ENCODE measurements at places on chromosomes 5 and 9.
A peak's percentile ranks its signal among the peaks of the same experiment; 100 is the strongest.

DNA sequence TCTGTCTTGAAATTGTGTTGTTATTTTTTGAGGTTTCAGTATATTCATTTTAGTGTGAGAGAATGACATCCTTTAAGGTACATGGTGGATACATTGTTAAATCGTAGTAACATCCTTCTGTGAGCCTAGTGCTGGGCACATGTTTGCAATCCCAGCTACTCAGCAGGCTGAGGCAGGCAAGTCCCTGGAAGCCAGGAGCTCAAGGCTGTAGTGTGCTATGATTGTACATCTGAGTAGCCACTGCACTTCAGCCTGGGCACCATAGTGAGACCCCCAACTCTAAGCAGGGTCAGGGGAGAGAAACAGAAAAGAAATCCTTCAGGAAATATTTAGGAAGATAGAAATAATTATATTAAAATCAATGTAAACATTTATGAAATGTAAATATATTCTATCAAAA lies 62.3 kb downstream of the ZCCHC7 start:
- no peak for DNase-seq

- DNase-seq: no peak
Measured at GRCh38 chr5:66527478-66528035, 68.6 kb upstream of the MAST4 start.

- no peak for DNase-seq
Measured at GRCh38 chr9:1236061-1236460, 185.9 kb downstream of the DMRT2 start.

- DNase-seq: no peak
Measured at GRCh38 chr5:149288436-149288835, 16.8 kb downstream of the AFAP1L1 start.

DNA sequence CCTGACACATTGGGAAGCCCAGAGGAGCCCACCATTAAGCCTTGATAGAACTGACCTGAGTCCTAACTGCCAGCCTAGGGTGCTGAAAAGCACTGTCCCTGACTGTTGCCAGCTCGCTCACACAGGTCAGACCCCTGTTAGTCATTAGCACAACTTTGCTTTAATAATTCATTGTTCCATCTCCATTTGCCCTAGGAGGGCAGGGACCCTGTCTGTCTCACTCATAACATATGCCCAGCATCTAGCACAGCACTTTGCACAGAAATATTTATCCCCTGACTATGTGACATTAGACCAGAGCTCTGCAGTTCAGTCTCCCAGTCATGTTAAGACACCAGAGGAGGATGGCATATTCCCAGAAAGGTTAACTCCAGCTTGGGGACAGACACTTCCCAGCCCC lies 61.8 kb upstream of the STXBP1 start:
- no peak for DNase-seq

DNA sequence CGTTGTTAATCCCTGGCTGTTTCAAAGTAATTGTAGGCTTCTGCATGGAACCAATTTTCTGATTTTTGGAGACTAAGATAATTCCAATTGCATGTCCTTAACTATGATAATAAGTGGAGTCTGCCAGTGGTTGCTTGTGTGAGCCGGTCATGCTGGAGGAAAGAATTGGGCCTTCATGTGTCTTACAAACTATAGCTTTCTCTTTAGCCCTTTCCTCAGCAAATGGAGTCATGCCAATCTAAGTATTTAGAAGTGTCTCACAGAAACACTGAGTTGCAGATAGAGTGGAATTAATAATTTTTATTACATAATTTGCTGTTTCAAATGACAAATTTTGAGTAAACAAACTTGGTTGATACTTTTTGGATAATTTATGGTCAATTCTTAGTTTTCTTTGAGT lies 200.4 kb downstream of the FBXL7 start:
- no peak for DNase-seq

DNA sequence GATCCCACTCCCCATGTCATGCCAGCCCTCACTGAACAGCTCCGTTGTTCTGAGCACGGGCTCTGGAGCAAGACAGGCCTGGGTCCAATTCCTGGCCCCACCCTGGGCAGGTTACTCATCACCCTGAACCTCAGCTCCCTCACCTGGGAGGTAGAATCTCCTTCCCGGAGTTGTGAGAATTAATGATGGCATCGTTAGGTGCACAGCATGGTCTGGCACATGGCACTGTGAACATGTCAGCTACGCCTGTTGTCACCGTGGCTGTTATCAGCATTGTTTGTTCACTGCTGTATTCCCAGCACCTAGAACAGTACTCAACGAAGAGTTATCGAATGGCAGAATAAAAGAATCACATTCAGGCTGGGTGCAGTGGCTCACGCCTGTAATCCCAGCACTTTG lies 43.0 kb downstream of the LRSAM1 start:
- no peak for DNase-seq

DNA sequence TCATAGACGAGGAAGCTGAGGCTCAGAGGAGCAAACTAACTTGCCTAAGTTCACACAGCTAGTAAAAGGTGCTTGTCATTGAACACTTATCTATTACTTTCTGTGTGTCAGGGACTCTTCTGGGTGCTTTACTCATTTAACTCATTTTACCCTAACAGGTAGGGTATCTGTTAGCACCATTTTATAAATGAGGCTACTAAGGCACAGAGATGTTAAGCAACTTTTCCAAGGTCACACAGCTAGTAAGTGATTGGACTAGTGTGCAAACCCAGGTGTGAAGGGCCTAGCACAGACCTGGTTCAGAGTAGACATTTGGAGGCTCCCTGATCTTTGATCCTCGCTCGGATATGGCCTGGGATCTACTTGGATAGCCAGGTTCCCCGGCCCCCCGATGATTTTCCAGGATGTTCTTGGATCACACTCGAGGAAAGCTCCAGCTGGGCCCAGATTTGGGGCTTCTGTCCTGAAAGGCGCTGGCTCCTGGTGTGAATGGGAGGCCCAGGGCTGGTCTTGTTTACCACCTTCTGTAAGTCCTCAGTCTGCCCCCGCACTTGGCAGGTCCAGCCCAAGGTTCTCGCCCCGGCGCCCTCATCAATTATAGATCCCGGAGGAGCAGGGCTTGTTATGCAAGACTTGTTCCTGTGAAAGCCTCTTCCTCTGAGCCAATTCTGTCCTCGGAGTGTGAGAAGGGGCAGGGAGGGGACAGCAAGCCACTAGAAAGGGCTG lies 37.5 kb downstream of the GSN start:
- DNase-seq: peak; percentile 80

DNA sequence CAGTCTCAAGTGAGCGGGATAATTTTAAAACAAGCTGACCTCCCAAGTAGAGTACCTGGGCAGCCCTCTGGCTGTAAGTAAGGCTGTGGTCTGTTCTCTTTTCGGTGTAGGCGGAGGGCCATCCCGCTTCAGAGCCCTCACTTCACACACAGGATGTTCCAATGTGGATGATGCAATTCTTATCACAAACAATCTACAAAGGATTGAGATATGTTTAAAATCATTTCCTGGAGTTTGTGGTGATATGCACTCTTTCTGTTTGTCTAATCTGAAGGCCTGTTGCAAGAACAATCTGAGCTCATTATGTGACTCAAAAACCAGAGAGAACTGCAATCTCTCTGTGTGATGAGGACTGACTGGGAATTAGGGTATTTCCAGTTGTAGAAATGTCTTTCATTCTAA lies 42.5 kb downstream of the ITGA2 start:
- DNase-seq: no peak

- no peak for DNase-seq
Measured at GRCh38 chr5:141707510-141707909, 25.5 kb upstream of the ARAP3 start.

DNA sequence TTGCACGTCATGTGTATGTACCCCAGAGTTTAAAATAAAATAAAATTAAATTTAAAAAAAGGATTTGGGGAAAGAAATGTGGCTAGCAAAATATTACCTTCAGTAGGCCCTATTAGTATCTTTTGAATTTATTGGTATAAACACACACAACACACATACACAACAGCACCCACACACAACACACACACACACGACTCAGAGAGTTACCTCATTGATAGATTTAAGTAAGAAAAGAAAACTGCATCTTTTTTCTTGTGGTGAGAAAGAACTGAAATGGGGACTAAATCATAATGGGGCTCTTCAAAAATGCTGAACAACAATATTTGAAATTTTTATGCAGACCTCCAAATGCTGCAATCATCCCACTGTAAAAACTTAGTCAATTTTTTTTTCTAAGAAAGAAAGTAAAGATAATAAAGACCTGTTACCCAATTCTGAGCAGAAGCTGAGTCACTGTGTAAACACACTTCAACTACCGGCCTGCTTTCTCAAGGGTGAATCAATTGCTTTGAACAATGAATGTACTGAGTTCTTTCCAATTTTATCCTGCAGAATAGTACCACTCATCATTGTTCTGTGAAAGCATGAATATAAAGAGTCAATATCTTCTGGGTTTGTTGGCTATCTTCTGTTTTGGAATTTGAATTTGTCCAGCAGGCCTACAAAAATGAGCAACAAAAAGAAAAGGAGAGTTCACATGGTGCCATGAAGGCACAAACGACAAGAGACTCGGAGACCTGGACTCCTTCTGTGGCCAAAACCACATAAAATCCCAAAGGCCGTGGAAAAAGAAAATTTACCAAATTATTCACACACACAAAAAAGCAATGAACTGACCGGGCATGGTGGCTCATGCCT lies 57.9 kb upstream of the CCNG1 start:
- DNase-seq: no peak

GRCh38 chr5:177140312-177140711 lies 6.7 kb downstream of the NSD1 start:
- DNase-seq: no peak

- no peak for DNase-seq
Measured at GRCh38 chr5:10339958-10340357, 13.5 kb upstream of the MARCHF6 start.

- DNase-seq: no peak
Measured at GRCh38 chr5:15719784-15720183, 219.8 kb downstream of the FBXL7 start.

- no peak for DNase-seq
Measured at GRCh38 chr9:93869088-93869487, 86.1 kb downstream of the BARX1 start.

GRCh38 chr5:178068293-178068692 lies 45.0 kb upstream of the N4BP3 start:
- DNase-seq: no peak

DNA sequence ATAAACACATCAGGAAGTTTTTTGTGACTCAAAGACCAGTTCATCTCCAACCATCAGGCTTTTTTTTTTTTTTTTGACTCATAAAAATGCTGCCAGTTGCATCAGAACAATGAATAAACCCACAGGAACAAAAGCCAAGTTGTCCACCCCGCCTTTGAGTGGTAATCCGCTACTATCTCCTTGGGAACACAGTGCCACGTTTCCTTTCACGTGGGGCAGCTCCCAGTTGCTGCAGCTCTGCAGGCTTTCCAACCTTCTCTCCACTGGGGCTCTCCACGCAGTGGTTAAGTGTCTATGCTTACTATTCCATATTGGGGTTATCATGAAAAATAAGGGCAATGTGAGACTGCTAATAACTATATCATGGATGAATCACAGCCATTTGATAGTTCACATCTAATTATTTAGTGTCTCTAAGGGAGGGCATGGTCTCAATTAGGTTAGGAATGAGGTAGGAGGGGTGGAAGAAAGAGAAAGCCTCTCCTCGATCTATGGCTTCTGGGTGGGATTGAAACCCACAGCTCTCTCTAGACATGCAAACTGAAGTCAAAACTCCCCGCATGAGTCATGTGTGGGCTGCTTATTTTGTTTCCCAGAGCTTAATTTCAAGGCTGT lies 55.8 kb upstream of the ACTBL2 start:
- DNase-seq: no peak

GRCh38 chr5:34656700-34657273 lies 659 bp downstream of the RAI14 start:
- peak; percentile 21 for DNase-seq

DNA sequence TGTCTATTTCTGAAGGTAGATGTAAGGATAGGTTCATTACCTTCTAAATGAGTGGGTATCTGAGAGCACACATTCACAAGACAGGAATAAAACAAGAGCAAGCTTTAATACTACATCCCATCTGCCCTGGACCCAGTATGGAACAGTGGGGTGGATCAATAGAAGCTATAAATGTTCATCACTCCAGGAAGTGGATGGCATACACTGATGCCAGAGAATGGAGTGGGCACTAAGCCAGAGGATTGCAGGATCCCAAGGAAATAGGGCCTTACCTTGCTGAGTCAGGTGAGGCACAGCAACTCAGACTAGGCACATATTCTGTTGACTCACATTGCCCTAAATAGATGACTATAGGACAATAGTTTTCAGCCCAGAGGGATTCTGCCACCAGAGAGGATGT lies 21.3 kb upstream of the COX7C start:
- DNase-seq: no peak

DNA sequence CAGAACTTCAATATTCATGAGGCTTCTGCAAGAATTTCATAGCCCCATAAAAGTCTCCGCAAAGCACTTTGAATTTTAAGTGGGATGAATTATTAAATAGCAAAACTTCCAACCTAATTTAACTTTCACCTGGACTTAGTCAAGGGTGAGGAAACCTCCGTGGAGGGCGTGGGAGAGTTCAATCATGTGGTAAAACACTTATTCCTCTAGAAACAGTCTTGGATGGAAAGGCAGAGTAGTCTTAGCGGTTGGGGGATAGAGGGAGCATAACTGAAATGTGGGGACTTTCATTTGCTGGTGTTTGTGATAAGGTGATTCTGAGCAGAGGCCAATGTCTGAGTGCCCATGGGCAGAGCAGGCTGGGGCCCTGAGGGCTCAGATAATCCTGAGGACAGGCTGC lies 241.9 kb downstream of the IRX1 start:
- DNase-seq: no peak

- no peak for DNase-seq
Measured at GRCh38 chr5:149156435-149157083, 15.3 kb downstream of the ABLIM3 start.

DNA sequence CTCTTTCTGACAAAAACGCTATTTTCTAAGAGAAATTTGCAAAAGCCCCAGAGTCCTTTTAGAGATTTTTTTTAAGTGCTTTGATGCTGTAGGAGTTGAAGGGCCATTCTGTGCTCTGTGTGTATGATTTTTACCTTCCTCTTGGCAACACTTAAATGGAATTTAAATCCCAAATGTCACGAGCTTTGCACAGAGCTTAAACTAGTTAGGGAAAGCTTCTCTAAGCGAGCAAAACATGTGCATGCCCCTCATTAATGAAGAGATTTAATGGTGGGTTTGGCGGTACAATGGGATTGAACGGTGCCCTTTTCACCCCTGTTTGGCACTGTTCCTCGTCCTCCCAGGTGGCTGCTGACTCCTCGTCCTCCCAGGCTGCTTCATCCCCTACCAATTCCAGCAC lies 220.7 kb downstream of the DRD1 start:
- DNase-seq: no peak

DNA sequence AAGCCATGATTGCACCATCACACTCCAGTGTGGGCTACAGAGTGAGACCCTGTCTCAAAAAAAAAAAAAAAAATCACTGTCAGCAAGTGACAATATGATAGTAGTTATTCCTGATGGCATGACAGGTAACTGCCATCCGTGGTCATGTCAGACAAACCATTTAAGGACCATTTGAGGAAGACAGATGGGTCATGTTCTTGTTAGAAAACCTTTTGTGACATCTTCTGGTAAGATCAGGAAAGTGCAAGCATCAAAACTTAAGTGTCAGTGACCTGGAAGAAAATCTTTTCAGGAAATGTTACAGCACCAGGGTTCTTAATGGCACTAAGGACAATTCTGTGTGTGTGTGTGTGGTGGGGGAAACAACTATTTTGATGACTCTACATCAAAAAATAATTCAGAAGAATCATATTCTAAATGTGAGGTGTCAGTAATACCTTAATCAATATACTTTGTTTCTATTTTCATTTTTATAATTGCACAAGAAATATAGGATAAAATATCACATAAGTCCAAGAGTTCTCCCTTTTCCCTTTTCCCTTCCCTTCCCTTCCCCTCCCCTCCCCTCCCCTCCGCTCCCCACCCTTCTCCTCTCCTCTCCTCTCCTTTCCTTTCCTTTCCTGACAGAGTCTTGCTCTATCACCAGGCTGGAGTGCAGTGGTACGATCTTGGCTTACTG lies 17.8 kb downstream of the SLC38A9 start:
- DNase-seq: no peak

All from adrenal gland (tissue), 19 donors.